ENCODE measurements at places on chromosomes 2 and 18. TPM values are rescaled to one million over a fixed set of nuclear protein-coding genes. Genes with fewer than 3 reads are reported as not detected.

C2orf66 gene
- total RNA-seq = not detected

STARD6 gene
- total RNA-seq = 0.20 TPM

SLC9A4 gene
- total RNA-seq = 0.05 TPM

DNA sequence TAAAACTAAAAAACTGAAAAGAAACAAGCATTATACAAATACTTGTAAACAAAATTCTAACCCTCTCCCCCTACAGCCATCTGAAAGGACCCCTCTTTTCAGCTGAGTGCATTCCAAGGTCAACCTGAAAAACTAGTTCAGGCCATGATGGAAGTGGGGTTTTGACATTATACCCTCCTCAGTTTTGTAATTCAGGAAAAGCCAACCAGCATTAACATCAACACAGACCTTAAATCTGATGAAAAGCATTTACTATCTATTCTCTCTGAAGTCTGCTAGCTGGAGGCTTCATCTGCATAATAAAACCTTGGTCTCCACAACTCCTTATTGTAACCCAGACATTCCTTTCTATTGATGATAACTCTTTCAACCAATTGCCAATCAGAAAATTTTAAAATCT lies 302.2 kb downstream of the CNTNAP5 start:
- no peaks in the 10 kb centered on the region for H3K4me1 ChIP-seq
- no peak for DNase-seq
- no peaks in the 10 kb centered on the region for H3K27me3 ChIP-seq
- H3K4me3 ChIP-seq = no peak overlapping the region

- no peak overlapping the region for H3K27ac ChIP-seq
- H3K27me3 ChIP-seq = no peaks in the 10 kb centered on the region
- H3K36me3 ChIP-seq = no peaks in the 10 kb centered on the region
- no peak overlapping the region for H3K4me3 ChIP-seq
- H3K4me1 ChIP-seq = no peaks in the 10 kb centered on the region
These were observed 97.8 kb upstream of the NETO1 start for GRCh38 chr18:72965616-72966015.
